ENCODE measurements at places on chromosomes 2 and 18.

GRCh38 chr2:176100547-176101140 lies 1.0 kb downstream of the HOXD12 start:
- DNase-seq = no peak

GRCh38 chr2:193907561-193907960 lies 1712.8 kb upstream of the TMEFF2 start:
- DNase-seq = no peak

GRCh38 chr2:111062417-111062816 lies 58.3 kb upstream of the BCL2L11 start:
- no peak for DNase-seq

GRCh38 chr2:182628916-182629315 lies 87.1 kb upstream of the DNAJC10 start:
- no peak for DNase-seq

GRCh38 chr2:207182911-207183310 lies 17.2 kb upstream of the KLF7 start:
- DNase-seq = no peak

Measured in CD4-positive, alpha-beta memory T cell (primary cell).